ENCODE measurements at places on chromosomes 6 and 20.
A peak's percentile ranks its signal among the peaks of the same experiment; 100 is the strongest.

GRCh38 chr6:90290811-90291420, 5.7 kb downstream of the BACH2 start:
- DNase-seq: no peak

GRCh38 chr20:1566701-1567100, 9.2 kb upstream of the SIRPD start:
- no peak for DNase-seq

DNA sequence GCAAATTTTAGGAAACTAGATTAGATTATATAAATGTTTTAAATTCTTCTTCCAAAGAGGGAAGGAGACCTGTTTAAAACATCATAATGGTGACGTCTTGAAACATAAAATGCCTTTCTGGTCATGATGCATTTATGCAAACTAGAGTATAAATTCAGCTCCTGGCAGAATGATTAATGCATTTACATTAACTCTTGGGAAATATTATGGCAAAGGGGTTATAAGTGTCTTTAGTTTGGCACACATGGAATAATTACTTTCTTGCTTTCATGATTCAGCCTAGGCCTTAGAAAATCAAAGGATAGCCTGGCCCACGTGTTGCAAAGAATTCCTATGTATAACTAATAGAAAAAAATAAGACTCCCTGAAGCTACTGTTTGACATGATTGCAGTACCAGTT, 639.2 kb downstream of the RFPL4B start:
- DNase-seq: no peak

- DNase-seq: no peak
Measured at GRCh38 chr6:11536795-11537194, 754 bp upstream of the TMEM170B start.

- DNase-seq: peak; percentile 68
Measured at GRCh38 chr6:157273756-157274470, 49.4 kb downstream of the TMEM242 start.

DNA sequence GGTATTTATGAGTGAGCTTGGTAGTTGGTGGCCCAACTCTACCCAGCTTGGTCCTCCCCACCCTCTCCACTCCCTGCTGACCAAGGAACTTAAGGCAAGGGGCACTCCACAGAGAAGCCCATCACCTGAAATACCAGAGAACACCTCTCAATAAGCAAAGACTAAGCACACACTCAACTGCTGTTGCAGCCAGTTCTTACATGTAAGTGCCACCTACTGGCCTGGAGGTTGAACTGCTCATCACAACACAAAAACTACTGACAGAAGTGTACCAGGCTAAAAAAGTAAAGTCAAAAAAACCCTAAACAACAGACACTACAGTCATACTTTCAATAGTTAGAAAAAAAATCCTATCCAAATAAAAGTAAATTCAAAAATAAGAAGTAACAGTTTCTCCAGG, 146.2 kb downstream of the FAM83B start:
- DNase-seq: no peak

DNA sequence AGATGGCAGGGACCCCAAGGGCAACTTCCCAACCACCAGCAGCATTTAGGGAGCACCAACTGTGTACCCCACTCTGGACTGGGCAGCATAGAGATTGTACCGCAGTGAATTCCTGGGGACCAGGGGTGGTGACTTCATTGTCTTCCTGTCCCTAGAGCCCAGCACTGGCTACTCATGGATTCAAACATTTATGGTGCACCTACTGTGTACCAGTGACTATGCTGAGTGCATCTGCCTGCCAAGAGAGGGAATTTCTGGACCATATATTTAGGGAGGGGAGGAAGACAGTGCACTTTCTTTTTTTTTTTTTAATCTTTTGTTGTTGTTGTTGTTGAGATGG, 55.3 kb downstream of the UBE2V1 start:
- DNase-seq: no peak

DNA sequence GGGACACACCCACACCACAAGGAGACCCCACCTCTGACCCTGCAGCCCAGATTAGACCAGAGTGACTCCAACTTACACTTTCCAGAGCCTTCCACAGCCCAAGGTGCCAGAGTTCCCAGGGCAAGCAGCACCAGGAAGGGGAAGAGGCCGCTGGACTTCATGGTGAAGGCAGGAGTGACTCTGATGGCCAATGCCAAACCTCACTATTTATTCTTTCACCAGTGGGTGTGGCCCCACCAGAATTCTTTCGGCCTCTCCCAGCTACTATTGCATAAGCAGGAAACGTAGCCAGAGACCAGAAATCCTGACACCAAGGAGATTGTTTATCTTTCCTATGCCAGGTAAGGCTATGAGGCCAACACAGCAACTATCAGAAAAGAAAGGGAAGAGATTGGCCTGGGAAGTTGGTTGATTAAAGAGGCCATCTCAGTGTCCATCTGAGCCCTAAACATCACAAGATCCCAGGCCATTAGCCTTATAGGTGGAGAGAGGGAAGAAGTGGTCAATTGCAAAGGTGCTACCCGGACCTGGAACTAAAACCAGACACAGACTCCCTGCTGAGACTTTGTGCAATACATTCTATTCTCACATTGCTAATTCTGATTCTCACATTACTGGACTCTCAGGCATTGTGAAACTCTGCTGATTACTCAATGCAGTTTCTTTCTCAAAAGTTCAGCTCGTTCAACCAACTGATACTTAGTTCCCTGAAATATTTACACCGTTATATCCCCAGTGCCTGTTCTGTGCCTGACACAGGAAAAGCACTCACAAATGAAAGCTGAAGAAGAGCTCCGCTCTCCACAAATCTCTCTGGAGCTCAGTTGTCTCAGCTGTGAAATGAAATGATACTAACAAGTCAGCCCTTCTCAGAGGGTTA, at the start of gene SLPI:
Gene SLPI (minus strand): TSS at position 182 of the 880 bp plus-strand sequence. CDS start 21 bp downstream, at position 161.
- DNase-seq: no peak

GRCh38 chr20:41034239-41034638, 5.6 kb downstream of the TOP1 start:
- DNase-seq: no peak
